ENCODE measurements at places on chromosomes 12 and 14.

- no peak for DNase-seq
Measured at GRCh38 chr14:60840313-60840712, 105.8 kb downstream of the MNAT1 start.

GRCh38 chr12:1644534-1645438 lies 15.8 kb downstream of the WNT5B start:
- DNase-seq, result peak; percentile 79

- DNase-seq, result no peak
Measured at GRCh38 chr14:68471964-68472508, 320.8 kb downstream of the ZFP36L1 start.

DNA sequence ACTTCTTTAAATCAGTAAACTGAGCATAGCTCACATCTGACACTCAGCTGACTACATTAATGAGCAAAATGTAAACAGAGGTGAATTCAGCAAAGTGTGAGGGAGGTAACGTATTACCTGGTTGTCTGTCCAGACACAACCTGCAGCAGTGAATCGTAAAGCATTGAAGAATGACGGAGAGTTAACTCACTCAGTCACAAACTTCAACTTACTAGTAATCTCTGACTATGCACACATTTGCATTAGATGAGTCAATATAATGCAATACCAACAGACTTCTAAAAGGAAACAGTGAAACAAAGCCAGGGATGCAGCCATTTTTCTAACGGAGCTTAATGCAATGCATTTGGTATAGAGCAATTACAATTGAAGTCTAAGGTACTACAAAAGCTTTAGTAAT lies 40.0 kb downstream of the STX2 start:
- no peak for DNase-seq

DNA sequence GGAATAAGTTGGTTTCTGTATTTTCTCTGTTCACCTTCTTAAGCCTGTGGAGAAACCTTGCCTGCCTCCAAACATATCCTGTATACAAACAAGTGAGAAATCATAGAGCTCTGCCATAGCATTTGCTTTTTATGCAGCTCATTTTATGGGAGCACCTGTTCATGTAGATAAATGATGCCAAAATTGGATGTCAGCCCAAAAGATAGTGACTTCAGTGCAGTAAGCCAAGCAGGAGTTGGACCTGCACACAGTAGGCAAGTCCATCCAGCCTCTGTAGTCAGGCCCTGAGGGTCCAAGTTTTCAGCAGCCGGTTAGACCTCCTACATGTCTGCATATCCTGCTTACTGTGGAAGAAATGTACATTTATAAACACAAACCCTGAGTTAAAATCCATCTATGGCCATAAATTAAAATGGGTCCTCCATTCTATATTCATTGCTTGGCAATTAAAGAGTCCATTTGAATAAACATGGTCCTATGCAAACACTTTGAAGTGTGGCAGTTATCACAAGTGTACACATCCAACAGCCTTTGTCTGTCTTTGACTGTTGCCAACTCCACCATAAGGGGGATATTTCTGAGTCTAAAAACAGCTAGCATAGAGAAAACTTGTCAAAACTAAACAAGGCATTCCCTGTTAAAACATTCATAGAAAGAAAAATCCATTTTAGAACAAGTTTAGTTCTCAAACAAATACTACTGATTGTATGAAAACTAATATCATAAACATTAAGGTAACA lies 847.8 kb downstream of the RPS29 start:
- no peak for DNase-seq

DNA sequence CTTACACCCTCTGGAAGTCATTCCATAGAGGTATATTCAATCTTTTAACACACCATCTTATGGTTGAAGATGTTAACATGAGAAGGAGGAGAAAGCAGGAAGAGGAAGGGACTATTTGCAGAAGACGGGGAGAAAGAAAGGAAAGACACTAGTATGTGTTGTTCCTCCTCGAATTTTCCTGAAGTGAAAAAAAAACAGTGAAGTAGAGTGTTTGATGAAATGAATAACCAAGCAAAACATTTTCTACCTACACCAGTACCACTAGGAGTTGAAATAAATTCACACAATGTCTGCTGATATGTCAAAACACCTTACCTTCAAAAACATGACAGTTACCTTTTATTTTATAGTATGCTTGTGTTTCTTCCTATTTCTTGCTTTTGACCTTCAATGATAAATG lies 1.4 kb upstream of the CNOT2 start:
- DNase-seq, result no peak

GRCh38 chr12:121720762-121721161 lies 8.2 kb downstream of the TMEM120B start:
- no peak for DNase-seq

DNA sequence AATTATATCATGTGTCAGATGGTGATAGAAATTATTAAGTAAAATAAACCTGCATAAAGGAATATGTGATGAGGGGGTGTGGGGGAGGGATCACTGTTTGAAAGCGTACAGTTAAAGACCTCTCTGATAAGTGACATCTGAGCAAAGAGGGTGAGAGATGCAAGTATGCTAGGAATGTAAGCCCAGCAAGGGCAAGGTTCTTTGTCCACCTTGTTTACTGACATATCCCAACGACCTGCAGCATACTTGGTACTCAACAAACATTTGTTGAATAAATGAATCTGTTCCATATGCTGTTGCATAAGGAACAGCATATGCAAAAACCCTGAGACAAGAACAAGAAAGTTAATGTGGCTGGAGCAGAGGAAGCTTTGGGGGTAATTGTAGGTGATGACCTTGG lies 12.0 kb upstream of the MDM1 start:
- DNase-seq, result no peak

GRCh38 chr14:51251486-51251885 lies 11.4 kb downstream of the TMX1 start:
- no peak for DNase-seq

GRCh38 chr12:93972411-93973208 lies 175.8 kb upstream of the PLXNC1 start:
- no peak for DNase-seq

DNA sequence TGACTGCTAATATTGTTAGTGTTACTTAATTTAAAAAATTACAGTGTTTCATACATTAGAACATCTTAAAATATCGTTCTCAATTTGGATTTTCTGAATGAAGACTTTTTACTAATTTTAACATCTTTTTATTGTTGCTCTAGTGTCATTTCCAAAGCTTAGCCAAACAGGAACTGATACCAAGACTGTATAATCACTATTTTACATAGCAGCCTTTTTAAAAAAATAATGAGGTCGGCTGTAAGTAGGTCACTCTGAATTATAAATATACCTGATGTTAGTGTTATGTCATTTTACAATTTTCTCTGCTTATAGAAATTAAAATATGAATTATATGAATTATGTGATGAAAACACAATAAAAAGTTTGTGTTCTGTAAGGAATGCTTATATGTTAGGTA lies 321.5 kb downstream of the TMEM117 start:
- DNase-seq, result no peak

GRCh38 chr12:9149372-9149771 lies 33.7 kb upstream of the A2M start:
- no peak for DNase-seq

GRCh38 chr14:90726656-90727055 lies 89.6 kb downstream of the TTC7B start:
- no peak for DNase-seq

DNA sequence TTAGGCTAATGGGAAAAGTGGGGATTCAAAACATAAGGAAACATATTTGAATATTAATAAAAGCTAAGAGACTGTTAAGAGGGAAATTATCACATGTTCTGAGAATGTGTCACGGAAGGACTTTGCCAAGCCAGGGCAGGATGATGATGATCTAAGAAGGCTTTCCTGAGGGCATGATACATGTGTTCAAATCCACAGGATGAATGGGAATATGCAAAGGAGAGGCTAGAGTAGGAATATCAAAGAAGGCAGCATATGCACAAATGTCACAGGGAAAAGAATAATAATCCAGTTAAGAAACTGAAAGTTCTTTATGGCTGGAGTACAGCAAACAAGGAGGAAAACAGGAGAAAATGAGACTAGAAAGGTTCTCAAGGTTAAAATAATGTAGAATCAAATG lies 107.0 kb downstream of the PTPRO start:
- no peak for DNase-seq

DNA sequence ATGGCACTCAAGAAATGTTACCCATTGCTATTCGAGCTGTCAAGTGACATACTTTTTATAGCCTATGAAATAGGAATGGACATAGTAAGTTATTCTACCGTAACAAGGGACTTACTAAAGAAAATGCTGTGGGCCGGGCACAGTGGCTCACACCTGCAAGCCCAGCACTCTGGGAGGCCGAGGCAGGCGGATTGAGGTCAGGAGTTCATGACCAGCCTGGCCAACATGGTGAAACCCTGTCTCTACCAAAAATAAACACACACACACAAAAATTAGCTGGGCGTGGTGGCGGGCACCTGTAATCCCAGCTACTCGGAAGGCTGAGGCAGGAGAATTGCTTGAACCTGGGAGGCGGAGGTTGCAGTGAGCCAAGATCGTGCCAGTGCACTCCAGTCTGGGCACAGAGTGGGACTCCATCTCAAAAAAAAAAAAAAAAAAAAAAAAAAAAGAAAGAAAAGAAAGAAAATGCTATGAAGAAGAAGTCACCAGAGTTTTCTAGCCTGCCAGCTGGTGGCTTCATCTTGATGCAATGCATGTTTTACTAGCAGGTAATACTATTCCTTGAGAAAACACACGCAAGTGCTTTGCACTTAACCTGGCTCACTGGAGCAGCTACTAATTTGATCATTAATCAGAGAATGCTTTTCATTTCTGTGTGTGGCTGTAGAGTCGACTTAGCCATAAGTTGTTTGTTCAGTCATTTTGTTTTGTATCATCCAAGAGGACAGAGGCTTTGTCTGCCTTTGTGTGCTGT lies 166.7 kb upstream of the MYL2 start:
- no peak for DNase-seq

GRCh38 chr12:115132905-115133304 lies 448.9 kb upstream of the TBX3 start:
- DNase-seq, result no peak

DNA sequence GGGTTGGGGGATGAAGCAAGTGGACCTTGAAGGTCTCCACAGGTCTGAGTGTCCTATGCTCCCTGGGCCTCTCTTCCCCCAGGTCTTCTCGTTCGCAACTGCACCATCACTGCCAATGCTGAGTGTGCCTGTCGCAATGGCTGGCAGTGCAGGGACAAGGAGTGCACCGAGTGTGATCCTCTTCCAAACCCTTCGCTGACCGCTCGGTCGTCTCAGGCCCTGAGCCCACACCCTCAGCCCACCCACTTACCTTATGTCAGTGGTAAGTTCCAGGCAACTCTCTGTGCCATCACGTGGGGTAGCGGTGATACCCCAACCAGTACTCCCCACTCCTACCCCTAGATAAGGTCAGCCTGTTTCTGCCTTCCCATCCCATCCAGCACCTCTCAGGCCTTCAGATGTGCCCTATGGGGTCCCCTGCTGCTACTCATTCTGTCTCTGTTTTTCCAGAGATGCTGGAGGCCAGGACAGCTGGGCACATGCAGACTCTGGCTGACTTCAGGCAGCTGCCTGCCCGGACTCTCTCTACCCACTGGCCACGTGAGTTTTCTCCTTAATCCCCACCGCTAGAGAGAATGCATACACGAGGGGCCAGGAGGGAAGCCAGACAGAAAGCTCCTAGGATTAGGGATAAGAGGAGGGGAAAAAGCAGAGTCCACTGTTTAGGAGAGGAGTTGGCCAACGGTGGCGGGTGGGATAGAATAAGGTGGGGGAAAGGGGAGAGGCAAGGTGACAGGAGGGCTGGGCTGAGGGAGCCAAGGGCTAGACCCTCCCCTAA lies 1.6 kb upstream of the TAPBPL start:
- no peak for DNase-seq

DNA sequence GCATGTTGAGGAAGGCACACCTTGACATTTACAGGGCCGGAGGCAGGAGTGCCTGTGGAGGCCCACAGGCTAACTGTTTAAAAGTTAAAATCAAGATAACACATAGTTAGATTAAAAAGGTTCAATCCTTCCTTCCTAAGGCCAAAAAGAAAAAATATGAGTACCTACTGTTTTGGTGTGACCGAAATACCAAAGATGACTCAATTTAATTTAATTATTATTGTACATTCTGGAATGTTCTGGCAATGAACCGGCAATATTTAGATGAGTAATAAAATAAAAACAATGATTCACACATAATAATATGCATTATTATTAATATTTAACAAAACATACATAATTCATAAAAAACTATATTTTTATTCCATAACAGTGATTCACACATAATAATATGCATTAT lies 136.8 kb upstream of the NTF3 start:
- DNase-seq, result no peak

GRCh38 chr12:2266666-2267620 lies 214.2 kb downstream of the CACNA1C start:
- DNase-seq, result no peak

DNA sequence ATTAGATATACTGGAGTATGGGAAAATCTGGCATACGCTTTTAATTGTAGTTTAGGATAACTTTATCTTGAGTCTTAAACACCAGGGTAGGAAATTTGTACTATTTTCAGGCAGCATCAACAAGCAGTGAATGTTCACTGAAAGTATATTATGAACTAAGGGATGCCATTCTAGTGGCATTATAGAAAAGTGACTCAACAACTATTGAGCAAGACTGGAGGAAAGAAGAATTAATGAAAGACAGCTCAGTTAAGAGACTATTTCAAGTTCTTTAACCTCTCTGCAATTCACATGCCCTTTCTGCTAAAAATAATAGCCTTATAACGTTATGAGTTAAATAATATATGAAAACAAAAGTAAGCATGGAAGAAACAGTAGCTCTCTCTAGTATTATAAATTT lies 343.1 kb downstream of the FSCB start:
- no peak for DNase-seq

DNA sequence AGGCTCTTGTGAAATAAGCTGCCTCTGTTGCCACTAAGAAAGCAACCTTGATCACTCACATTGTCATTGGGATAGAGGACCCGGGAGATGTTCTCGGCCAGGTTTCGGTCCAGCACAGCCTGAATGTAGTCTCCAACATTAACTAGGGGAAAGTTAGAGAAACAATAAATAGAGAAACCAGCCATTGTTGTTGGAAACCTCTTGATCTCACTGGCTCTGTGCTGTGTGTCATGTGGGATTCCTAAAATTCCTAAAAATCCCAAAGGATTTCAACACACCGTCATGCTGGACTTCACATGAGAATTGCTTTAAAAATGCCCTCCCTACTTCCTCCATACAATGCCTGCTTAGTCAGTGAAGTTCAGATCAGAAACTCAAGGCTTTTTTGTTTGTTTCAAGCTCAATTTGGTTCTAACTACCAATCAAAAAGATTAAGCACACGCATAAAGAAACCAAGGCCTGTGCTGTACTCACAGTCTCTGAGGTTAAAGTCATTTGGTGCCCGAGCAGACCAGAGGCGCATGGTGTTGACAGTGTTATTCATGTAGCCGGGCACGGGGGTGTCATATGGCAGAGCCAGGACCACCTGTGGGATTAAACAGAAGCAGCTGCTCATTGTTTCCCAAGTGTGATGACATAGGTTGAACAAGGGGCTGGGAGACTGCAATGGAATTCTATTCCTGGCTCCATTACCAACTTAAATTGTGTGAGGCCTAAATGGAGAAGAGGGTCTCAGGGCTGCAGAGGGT lies 23.6 kb downstream of the PYGL start:
- no peak for DNase-seq

- no peak for DNase-seq
Measured at GRCh38 chr12:19647806-19648556, 208.7 kb downstream of the AEBP2 start.

GRCh38 chr14:64649383-64649998 lies 54.7 kb upstream of the PLEKHG3 start:
- DNase-seq, result no peak

- no peak for DNase-seq
Measured at GRCh38 chr12:98154850-98155249, 360.5 kb upstream of the TMPO start.

- DNase-seq, result no peak
Measured at GRCh38 chr14:34034447-34035176, 83.7 kb upstream of the EGLN3 start.

Measured in BE2C (cell line).